ENCODE measurements at places on chromosomes 11 and 22.

GRCh38 chr11:34407121-34407813 lies 31.5 kb upstream of the CAT start:
- DNase-seq, result no peak

- no peak for DNase-seq
These were observed 220.9 kb upstream of the PITPNB start for GRCh38 chr22:28139961-28140360.

DNA sequence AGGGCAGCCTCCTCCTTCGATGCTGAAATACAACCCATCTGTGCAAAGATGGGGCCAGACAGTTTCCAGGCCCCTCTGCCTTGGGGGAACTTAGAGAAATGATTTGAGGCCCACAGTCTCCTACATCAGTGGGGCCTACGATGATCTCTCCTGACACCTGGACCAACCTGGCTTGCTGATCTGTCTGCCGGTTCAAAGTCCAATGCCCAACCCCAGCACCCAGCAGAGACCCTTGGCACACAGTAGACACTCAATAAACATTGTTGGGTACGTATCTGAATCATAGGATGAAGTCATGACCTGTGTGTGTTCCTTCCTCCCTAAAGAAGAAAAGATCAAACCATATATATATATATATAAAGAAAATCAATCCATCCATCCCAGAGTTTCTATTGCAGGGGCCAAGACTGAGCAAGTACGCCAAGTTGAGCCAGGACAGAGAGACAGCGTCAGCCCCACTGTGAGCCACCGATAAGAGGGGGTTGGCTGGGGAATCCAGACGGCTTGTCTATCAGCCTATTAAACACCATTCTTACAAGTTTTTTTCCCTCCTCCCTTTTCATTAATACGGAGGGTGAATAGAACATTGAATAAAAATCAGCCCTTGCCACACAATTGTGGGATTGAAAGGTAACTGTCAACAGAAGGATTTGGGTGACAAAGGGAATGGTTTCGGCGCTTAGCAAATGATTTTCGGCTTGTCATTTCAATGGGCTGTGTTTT lies 244.1 kb downstream of the MN1 start:
- no peak for DNase-seq

GRCh38 chr11:11117730-11118129 lies 235.3 kb downstream of the CSNK2A3 start:
- no peak for DNase-seq

DNA sequence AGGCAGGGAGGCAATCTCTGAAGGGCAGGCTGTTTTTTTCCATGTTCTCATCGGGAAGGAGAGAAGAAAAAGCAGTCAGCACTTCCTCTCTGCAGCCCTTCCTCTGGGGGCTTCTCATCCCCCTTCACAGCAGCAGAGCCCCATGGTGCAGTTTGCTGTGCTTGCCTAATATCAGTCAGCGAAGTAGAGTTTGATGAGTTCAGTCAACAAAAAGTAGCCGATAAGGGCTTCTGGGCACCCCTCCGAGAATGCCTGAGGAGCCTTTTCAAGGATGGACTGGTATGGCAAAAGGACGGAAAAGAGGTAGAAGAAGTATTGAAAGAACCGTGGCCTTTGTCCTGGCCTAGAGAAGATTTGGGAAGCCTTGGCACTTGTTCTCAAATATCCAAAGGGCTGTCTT lies 55.6 kb downstream of the NAV2 start:
- no peak for DNase-seq

GRCh38 chr11:100923555-100923954 lies 206.1 kb downstream of the PGR start:
- DNase-seq, result no peak

- no peak for DNase-seq
These were observed 4.7 kb downstream of the KLHL22 start for GRCh38 chr22:20490941-20491307.

GRCh38 chr11:102485095-102485722 lies 32.6 kb upstream of the TMEM123 start:
- DNase-seq, result no peak

- no peak for DNase-seq
These were observed 28.7 kb downstream of the ARAP1 start for GRCh38 chr11:72723508-72723907.

DNA sequence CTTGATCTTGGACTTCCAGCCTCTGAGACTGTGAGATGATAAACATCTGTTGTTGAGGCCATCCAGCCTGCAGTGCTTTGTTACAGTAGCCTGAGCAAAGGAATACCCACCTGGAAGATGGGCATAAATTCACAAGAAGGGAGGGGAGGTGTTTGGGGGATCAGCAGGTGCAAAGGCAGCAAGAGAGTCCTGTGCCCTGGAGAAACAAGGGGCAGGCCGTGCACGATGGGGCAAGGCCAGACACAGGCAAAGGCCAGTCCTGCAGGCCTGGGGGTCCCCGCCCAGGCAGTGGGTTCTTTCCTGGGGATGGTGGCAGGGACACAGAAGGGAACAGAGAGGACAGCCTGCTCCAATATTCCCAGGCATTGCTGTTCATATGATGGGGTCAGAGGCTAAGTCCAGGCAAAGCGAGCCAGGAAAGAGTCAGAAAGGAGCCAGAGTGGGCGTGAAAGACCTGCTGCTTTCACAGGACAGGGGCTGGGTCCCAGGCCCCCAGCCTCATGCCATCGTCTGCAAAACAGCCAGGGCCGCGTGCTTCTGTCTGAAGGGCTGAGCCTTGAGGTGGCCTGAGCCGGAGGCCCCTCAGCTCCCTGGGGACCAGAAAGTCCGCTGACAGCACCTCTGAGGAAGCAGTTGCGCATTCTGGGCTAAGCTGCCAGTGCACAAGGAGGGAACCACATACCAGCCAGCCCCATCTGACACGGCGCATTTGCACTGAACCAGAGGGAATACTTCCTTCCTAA lies 48.8 kb downstream of the MYEOV start:
- DNase-seq, result no peak

GRCh38 chr22:39558254-39558727 lies 12.3 kb upstream of the CACNA1I start:
- no peak for DNase-seq

GRCh38 chr11:103659206-103659618 lies 377.2 kb upstream of the DDI1 start:
- no peak for DNase-seq

- no peak for DNase-seq
These were observed 6.7 kb downstream of the SLC37A2 start for GRCh38 chr11:125069796-125070195.

DNA sequence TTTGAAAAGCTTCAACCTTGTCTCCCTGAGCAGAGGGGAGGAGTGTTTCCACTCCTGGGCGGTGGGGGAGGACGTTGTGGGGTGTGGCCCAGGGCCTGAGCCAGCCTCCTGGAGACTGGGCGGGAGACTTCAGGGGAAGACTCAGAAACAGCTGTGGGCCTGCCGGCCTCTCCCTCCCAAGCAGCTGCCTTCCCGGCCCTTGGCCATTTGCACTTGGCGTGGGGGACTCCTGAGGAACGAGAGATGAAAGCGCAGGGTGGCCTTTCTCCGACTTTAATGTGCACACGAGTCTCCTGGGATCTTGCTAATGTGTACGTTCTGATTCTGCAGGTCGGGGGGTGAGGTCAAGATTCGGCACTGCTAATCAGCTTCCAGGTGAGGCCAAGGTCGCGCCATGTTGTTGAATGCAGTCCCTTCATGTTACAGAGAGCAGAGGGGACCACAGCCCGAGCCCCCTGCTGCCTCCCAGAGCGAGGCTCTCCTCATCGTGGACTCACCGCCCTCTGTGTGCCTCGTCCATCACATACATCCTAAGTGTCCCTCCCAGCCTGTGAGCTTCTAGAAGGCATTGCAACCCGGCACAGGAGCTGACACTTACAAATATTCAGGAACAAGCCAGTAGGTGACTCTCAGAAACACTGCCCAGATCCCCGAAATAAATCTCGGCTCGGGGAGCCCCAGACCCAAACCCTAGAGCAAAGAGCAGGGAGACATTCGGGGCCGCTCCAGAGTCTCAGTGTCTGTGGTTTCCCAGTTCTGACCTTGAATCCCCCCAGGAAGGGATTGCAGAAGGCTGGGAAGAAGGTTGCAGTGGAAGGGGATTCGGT lies 7.7 kb downstream of the LIF start:
- no peak for DNase-seq

DNA sequence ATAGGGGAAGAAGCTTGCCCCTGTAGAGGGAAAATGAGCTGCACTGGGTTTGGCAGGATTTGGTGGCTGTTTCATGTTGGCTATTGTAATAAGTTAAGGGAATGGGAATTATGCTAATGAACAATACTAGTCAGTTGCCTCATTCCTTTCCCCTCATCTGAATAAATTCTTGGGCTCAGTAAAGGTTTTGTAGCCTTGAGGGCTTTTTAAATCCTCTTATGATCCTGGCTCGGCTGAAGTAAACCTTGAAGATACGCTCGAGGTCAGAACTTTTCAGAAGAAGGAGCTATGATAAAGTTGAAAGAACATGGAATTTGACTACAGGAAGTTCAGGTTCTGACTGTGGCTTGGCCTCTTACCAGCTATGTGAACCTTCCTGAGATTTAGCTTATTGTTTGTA lies 448.7 kb downstream of the RAB38 start:
- no peak for DNase-seq

DNA sequence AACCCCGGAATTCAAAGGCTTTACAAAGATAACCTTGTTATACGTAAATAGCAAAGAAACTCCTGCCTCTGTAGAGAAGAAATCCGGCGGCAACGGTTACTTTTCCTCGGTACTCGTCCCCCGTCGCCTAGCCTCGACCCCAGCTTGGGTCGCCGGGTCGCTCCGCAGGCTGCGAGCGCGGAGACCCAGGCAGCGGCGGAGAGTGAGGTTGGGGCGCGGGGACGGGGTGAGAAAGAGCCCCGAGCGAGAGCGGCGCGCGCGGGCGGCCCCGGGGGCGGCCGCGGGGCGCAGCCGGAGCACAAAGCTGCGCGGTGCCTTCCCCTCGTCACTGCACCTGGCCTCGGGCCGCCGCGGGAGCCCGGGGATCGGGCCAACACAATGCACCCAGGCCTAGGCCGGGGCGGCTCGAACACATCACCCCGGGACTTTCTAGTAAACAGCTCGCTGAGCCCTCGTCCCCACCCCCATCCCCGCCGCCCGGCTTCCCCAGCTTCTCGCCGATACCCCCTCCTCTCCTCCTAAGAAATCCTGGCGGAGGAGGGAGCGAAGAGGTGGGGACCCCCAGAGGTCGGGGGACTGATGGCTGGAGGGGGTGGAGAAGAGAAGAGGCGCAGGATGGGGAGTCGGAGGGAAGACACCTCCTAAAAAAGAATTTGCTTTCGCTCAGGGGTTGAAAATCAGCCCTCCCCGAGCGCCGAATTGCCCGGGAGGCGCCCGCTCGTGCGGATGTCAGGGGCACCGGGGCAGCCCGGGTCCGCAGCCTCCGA lies 845 bp downstream of the MPPED2 start:
- DNase-seq, result no peak

All from NCI-H1105 (cell line).